ENCODE measurements at places on chromosomes 5 and 9.

DNA sequence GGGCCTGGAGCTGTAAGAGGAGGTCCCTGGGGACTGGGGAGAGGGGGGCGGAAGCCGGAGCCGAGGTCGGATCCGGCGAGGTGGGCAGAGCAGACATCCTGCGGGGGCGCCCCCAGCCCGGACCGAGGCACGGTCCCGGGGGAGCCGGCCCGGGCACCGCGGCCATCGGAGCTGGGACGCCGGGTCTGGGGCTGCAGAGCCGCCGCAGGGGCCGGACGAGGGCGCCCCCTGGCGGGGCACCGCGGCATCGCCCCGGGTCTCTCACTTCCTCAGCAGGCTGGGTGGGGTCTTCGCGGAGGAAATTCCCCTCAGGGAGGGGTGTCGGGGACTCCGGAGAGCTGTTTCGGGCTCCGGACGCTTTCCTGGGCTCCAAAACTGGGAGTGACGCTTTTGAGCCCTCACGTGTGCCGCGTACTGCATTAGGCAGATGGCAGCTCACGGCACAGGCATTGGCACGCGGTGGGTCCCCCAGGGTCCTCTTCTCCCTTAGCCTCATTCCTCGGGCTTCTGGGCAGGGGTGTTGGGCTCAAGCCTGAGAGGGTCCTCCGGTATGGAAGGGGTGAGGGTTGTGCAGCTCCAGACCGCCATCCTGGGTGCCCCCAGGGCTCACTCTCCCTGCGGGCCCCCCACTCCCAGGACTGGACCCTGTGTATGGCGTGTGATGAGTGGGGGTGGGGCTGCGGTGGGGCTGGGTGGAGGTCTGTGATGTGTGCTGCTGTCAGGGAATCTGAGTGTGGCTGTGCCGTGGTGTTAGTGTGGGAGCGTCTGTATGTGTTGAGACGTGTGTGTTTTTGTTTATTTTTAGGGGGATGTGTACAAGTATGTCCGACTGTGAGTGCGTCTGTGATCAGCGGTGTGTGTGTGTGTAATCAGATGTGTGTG is 29.6 kb downstream of the LHX2 start:
- peak; percentile 38 for DNase-seq

GRCh38 chr5:160330212-160330611 is 17.8 kb upstream of the CCNJL start:
- no peak for DNase-seq

- no peak for DNase-seq
Measured at GRCh38 chr9:129341987-129342348, 163.9 kb upstream of the IER5L start.

DNA sequence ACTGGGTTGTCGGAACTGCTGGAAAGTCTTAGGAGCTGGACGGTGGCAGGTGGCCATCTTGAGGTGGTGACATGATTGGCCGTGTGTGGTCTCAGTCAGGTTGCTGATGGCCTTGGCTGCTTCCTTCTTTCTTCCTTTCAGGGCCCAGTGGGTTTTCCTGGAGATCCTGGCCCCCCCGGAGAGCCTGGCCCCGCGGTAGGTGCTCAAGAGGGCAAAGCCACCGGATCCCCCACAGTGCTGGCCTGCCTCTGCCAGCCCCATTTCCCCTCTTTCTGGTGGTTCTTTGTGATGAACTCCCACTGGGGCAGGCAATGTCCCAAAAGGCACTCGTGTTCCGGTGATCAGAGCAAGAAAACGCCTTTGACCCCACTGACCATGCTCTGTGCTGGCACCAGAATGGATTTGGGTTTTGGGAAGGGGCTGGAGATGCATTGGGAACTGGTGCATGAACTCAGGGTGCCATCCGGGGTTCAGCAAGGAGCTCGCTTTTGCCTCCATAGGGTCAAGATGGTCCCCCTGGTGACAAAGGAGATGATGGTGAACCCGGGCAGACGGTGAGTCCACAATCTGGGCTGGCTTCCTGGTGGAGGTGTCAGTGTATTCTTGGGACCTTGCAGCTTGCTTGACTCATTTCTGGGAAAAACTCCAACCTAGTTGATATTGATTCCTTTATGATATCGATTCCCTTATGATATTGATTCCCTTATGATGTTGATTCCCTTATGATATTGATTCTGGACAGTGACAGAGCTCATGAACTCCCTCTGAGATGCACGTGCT is 65.0 kb upstream of the FCN2 start:
- DNase-seq = no peak

DNA sequence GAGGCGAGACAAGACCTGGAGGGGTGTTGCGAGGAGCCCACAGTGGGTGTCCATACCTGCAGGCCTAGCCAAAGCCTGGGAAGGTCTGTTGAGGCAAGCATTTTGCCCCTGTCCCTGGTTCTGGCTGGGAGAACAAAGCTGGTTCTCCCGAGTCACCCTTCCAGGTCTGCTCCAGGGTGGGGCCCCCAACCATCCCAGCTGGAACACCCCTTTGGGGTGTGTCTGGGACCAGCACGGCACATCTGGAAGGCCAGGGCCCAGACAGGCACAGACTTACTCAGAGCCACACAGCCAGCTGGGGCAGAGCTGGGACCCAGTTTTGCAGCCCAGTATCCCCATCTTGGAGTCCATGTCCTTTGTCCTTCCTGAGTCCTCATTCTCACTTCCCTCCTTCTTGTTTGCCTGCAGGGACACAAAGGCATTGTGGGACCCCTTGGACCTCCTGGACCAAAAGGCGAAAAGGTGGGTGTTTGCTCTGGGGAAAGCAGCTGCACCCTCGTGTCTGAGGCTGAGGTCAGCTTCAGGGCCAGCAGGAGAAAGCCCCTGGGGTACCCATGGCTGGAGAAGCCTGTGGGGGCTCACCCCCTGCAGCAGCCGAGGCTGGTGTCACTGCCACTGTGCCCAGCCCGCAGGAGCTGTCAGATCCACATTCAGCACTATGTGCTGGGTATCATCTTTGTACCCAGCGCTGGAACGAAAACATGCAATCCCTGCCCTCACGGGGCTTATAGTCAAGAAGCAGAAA is 38.4 kb upstream of the ORM1 start:
- DNase-seq = no peak

DNA sequence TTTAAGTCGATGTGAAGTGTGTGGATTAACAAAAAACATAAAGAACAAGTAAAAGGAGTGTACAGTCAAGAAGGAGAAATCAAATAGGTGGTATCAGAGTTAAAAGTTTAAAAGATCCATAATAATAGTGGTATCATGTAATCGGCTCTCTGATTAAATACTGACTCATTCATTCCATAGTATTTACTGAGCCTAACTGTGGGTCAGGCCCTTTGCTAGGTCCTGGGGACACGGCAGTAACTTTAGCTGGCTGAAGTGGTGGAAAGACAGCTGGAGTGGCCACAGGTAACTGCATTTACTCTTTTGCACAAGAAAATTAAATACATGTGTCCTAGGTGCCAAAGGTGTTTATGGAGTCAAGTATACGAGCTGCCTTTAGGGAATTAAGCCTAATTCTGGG is 124.0 kb downstream of the GNAQ start:
- no peak for DNase-seq

GRCh38 chr9:128151309-128152132 is 2.3 kb downstream of the LCN2 start:
- DNase-seq = no peak

- DNase-seq = no peak
Measured at GRCh38 chr9:87663556-87663955, 62.4 kb upstream of the CTSL start.

DNA sequence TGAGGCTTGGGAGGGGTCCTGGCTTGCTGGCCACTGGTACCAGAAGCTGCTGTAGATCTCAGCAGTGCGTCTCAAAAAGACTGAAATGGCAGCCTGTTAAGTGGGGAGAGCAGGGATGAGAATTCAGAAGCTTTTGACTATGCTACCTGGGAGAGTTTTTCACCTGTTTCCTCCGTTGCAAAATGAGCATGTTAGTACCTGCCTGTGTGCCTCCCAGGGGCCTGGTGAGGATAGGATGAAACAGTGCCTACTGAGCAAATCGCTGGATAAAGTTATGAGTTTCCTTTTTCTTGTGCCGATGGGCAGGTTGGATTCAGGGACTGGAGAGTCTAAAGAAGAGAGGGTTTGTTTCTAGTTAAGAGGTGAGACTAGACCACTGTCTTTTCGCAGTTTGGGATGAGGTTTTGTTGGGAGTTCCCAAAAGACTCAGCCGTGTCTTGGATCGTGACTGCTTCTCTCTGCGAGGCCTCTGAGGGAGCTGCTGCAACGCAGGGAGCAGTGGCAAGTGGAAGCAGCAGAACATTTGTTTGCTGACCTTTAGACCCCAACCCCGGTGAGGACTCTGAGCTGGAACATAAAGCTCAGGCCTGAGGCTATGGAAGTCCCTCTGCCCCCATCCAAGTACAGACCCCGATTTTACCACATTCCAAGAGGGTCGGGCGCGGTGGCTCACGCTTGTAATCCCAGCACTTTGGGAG is 1.4 kb downstream of the RALGPS1 start:
- DNase-seq = no peak

- no peak for DNase-seq
Measured at GRCh38 chr5:94314460-94315131, 303.8 kb downstream of the KIAA0825 start.

DNA sequence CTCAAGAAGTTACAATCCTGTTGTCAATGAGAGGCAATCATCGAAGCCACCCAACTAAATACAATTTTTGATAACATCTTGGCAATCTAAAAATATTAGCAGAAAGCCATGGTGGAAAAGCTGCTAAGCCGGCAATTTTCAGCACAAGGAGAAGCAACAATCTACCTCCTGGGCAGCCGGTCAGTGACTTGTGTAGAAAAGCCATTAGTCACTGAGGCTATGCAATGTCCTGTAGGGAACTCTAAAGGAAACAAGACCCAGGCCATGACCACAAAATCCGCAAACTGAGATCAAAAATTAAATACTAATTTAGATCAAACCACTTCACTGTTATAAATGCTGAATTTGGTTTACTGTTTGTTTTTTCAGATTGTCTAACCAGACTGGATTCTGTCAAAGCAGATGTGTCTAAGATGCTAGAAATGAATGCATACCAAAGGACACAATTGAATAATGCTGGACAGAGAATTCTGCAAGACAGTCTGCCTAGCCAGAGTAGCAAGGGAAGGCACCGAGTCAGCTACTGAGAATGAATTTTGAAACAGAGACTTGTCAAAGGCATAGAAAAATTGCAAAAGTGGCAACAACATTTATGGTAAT is 384.8 kb downstream of the PRELID2 start:
- DNase-seq = no peak

DNA sequence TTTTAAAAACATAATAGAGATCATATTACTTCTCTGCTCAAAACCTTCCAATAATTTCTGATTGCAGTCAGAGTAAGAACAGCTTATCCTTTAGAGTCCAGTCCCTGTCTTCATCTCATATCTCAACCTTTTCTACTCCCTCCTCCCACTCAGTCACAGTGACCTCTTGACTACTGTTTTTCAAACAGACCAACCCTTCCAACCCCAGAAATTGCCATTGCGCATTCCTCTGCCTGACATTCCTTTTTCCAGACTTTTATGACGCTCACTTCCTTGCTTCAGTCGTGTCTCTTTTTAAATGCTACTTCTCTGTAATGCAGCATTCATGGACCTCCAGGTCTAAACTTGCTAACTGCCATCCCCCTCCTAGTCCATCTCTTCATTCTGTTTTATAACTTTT is 800.5 kb downstream of the BRINP1 start:
- DNase-seq = no peak

Data from NCI-H1694 treated with DMSO at 0.1 percent for 48 hours (cell line).